ENCODE measurements at places on chromosomes 11 and 22. TPM values are rescaled to one million over a fixed set of nuclear protein-coding genes. Genes with fewer than 3 reads are reported as not detected.

OR51B2 gene
- polyA plus RNA-seq, result not detected

SELENOO gene
- polyA plus RNA-seq, result 8.0 TPM

GRCh38 chr11:68342459-68343158, 30.2 kb downstream of the LRP5 start:
- no peak for DNase-seq

DNA sequence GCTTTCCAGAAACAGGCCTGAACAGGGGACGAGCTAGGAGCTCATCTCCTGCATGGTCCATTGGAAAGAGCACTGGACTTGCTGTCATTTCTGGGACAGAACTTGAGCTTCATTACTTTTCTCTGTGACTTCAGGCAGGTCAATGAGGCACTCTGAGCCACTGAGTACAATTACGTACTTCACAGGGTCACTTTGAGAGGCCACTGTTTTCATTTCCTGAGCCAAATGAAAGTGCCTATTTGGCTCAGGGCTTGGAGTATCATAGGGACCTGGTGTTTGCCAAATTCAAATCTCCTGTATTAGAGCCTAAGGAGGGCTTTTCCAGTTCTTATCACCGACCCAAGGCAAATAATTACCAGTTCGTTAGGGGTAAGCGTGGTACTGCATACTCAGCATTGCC, 319.3 kb downstream of the CADM1 start:
- no peak for DNase-seq

EIF3M gene
- 394 TPM for polyA plus RNA-seq

- no peak for DNase-seq
Measured at GRCh38 chr22:42967933-42968332, 47.0 kb downstream of the PACSIN2 start.

MMP11 gene
- polyA plus RNA-seq, result 38.1 TPM

GRCh38 chr11:121257976-121258375, 34.6 kb upstream of the SC5D start:
- DNase-seq, result no peak

KCNC1 gene
- polyA plus RNA-seq, result not detected

GRCh38 chr11:128889657-128890213, 1.4 kb upstream of the KCNJ5 start:
- no peak for DNase-seq

- DNase-seq, result no peak
Measured at GRCh38 chr22:37765498-37765897, 42.2 kb upstream of the GCAT start.

DNA sequence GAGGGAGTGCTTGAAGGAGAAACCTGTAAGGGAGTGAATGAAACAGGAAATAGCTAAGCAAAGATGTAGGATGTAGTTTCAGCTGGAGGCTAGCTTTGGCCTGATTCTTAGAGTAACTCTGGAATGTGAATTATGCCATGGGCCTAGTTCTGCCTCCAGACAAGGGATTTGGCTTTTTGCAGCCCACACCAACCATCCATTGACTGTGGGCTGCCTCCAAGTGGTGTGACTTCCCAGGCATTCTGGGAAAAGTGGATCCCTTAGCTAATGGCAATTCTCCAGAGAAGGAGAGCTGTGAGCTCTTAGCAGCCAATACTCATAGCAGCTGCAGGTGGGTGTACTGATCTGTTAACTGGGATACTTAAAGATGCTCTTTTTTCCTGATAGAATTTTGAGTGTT, 2.0 kb upstream of the OR9I1 start:
- DNase-seq, result no peak

SPA17 gene
- 2.9 TPM for polyA plus RNA-seq

- no peak for DNase-seq
Measured at GRCh38 chr11:46240371-46240770, 37.1 kb upstream of the CREB3L1 start.

- peak; percentile 26 for DNase-seq
Measured at GRCh38 chr22:35568751-35569739, 28.4 kb downstream of the RASD2 start.

MUC5AC gene
- not detected for polyA plus RNA-seq
